ENCODE measurements at places on chromosomes 6 and 20.

DNA sequence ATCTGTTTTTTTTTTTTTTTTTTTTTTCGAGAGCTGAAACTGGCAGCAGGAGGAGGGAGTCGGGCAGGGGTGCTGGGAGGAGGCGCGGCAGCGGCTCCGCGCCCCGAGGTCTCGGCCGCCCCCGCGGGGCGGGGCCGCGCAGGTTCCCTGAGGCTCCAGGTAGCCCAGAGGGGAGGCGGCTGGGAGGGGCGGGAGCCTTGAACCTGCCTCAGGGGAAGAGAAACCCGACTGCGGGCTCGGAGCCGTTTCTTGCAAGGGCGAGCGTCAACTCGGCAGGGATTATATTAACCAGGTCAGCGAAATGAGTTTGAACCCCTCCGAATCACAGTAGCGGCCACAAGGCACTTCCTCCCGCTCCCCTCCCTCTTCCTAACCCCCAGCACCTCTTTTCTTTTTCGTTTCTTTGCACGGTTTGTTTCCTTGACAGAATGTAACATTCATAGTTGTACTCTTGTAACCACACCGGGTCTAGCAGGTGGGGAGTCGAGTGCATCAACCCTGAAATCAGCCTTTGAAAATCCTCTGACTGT, 2.0 kb downstream of the MYB start:
- peak; percentile 56 for DNase-seq

DNA sequence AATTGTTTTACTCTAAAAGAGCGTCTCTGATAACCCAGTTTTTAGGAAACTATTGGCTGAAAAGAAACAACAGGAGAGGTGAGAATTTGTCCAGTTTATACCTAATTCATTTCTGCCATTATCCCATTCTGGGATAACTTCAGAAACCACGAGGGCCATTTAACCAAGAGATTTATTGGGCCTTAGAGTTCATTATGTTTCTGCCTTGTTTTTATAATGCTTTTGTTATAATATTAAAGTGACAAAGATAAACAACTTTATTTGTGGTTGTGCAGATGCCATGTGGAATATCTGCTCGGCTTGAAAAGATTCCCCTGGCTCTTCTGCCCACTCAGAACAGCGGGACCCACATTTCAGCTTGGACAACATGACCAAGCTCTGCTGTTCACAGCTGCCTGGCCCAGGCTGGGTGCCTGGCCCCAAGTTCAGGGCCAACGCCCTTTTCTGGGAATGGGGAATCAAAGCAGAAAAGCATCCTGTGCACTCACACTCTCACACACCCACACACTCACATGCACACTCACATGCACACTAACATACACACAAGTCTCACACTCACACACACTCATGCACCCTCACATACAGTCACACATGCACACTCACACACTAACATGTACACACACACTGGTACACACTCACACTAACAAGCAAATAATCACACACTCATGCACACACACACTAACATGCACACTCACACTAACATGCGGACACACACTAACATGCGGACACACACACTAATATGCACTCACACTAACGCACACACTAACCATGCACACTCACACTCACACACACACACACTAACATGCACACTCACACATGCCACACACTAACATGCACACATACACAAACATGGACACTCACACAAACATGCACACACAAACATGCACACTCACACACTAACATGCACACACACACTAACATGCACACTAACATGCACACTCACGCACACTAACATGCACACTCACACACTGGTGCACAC, 86.7 kb upstream of the NEDD9 start:
- no peak for DNase-seq

GRCh38 chr20:31551163-31552081, 37.2 kb downstream of the HM13 start:
- DNase-seq = no peak

DNA sequence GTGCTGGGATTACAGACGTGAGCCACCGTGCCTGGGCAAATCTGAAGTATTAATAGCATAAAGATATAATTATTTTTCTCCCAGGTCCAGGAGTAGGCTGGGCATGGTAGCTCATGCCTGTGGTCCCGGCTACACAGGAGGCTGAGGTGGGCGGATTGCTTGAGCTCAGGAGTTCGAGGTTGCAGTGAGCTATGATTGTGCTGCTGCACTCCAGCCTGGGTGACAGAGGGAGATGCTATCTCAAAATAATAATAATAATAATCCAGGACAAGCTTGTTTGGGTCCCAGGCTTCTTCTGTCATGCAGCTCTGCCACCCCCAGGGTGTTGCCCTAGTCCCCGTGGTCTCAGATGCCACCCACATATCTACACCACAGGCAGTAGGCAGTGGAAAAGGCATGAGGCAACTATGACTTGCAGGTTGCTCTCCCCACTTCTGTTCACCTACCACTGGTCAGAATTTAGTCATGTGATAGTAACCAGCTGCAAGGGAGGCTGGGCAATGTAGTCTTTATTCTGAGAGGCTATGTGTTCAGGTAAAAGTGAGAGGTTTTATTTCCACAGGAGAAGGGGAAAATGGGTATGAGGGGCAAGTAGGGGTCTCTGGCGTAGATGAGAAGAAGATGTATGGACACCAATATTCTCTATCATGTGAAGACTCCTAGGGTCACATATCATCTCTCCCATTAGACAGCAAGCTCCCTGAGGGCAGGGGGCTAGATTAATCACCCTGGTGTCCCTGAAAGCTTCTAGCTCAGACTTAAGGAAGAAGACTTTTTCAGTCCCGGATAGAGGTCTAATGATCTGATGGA, 25.7 kb downstream of the TCF15 start:
- DNase-seq = no peak

GRCh38 chr20:25206548-25206947, 11.0 kb downstream of the ENTPD6 start:
- DNase-seq = no peak

- no peak for DNase-seq
Observed at GRCh38 chr20:57384953-57385761, 6.0 kb upstream of the RBM38 start.
